NCI-H2107 (cell line): ENCODE measurements at places on chromosomes 5 and 9.
A peak's percentile ranks its signal among the peaks of the same experiment; 100 is the strongest.

GRCh38 chr5:148956477-148957385, 106.1 kb downstream of the SH3TC2 start:
- no peak for DNase-seq

- DNase-seq: no peak
Observed at GRCh38 chr5:44022622-44023021, 366.6 kb downstream of the FGF10 start.

- DNase-seq: no peak
Observed at GRCh38 chr9:138076650-138077009, 199.0 kb downstream of the CACNA1B start.

GRCh38 chr9:131406563-131407436, 12.9 kb downstream of the PRRC2B start:
- DNase-seq: no peak

GRCh38 chr9:133892193-133892920, 99.8 kb downstream of the VAV2 start:
- peak; percentile 64 for DNase-seq

GRCh38 chr5:41708604-41708940, 161.7 kb downstream of the OXCT1 start:
- DNase-seq: no peak

DNA sequence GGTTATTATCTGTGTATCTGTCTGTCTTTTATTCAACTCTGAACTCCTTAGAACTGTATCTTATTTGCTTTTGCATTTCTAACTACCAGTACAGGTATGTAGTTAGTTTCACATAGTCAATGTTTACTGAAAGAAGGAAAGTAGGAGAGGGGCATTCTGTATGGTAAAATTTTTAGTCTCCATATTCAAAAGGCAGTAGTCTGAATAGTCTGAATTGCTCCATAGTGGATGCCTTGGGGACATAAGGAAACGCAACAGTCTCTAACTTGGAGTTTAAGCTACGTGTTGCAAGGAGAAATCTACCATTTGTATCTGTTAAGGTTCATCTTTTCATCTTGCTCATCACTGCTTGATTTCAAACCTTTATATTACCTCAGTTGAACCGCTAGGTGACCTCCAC, 26.2 kb downstream of the RASGRF2 start:
- no peak for DNase-seq

DNA sequence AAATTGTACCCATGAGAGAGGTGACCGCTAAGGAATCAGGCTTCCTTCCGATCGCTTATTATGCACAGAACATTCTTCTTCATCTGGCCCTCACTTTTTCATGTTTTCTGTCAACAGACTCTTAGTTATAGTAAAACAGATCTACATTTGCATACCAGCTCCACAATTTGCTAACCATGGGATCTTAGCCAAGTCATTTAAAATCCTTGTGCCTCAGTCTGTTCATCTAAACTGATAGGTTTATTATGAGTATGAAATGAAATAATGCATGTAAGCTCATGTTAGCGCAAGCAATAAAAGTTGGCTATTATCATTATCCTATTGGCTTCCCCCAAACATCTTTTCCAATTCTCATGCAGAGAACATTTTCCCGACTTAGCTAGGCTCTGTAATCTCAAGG, 42.3 kb downstream of the FGF1 start:
- no peak for DNase-seq

GRCh38 chr9:127890053-127890452, 9.3 kb downstream of the ST6GALNAC6 start:
- no peak for DNase-seq

DNA sequence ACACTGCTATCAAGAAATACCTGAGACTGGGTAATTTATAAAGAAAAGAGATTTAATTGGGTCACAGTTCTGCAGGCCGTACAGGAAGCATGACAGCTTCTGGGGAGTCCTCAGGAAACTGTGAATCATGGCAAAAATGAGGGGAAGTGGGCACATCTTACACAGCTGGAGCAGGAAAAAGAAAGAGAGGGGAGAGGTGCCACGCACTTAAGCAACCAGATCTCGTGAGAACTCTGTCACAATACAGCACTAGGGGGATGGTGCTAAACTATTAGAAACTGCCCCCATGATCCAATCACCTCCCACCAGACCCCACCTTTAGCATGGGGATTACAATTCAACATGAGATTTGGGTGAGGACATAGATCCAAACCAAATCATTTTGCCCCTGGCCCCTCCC, 105.5 kb upstream of the CPLX2 start:
- DNase-seq: no peak

- no peak for DNase-seq
Observed at GRCh38 chr5:35575578-35575977, 42.1 kb upstream of the SPEF2 start.

- no peak for DNase-seq
Observed at GRCh38 chr9:105126226-105126625, 118.2 kb upstream of the SLC44A1 start.

- DNase-seq: no peak
Observed at GRCh38 chr9:128404560-128404959, 16.1 kb upstream of the CERCAM start.

GRCh38 chr5:50440651-50441492, at the start of gene EMB:
EMB (minus strand) TSS chr5:50441288; CDS start chr5:50441151, 137 bp downstream.
- DNase-seq: peak; percentile 10

GRCh38 chr5:171251519-171251918, 57.5 kb upstream of the TLX3 start:
- no peak for DNase-seq

DNA sequence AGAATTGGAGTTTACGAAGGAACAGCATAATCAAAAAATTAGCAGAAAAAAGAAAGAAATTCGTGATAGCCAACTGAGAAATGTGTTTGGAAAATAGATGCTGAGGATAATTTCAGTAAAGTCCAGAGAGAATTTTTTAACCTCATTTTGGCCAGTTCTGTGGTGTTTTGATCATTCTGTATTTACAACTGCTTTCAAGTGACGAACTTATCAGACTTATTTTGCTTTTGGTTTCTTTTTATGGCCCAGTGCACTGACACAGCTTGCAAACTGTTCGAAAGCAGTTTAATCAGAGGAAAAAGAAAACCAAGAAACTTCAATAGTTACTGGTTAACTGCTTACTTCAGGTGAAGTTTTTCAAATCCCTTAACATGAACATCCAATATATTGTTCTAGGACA, 1.9 kb downstream of the SDHA start:
- DNase-seq: no peak

DNA sequence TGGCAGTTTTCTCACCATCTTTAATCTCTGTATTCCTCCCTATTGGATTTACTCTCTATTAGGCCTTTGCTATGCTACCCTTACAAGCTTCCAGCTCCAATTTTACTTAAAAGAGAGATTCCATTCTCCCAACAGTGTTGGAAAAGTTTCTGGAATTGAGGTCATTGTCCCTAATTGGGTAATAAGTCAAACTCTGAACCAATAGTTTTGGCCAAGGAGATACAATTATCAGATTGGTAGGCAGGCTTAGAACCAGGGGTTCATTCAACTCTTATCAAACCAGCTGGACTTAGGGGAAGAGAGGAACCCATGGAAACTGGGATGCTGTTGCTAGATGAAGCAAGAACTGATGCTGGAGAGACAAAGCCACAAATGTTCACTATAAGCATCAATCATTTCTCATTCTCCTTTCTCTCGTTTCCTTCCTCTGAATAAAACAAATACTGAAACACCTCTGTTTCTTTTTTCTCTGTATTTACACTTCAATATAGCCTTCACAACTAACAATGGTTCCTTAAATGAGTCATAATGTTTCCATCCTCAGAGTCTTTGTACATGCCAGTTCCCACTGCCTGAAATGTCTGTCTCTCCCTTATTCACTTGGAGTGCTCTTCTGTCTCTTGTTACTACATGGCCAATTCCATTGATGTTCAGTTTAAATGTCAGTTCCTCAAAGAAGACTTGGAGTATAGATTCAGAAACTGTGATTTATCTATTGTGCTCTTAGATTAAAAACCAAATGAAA, 587.3 kb downstream of the GABRG2 start:
- DNase-seq: no peak

DNA sequence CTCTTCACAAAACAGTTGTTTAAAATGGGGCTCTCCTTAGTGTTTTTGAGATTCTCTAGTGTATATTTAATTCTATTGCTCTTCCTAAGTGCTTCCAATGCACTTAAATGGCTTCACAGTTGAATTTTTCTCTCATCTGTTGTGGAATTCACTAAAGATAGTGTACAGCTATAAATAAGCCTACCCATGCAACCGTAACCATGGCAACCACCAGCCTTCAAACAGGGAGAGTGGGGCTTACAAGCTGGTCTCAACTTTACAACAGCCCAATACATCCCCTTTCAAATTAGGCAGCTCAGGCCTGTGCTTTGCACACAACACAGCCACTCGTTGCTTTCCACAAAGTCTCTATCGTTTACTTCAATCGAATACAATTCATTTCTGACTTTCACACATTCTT, 144.0 kb upstream of the PLPPR1 start:
- DNase-seq: no peak

DNA sequence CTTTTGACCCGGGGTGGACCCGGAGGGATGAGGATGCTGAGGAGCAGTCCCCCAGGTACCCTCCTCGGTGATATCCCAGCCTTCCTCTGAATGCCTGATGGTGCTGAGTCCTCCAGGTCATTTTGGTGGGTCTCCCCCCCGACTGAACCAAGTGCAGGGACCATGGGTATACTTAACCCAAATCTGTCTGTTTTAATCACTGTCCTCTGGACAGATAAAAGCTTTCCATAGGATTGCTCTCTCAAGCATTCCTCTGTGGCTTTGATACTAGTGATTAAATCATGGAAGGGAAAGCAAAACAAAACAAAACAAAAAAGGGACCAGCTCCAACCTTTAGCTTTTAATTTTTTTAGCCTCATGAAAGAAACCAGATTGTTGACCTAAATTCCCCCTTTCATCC, 26.0 kb downstream of the PAPPA start:
- no peak for DNase-seq

- no peak for DNase-seq
Observed at GRCh38 chr5:157446412-157446935, 13.5 kb upstream of the NIPAL4 start.

DNA sequence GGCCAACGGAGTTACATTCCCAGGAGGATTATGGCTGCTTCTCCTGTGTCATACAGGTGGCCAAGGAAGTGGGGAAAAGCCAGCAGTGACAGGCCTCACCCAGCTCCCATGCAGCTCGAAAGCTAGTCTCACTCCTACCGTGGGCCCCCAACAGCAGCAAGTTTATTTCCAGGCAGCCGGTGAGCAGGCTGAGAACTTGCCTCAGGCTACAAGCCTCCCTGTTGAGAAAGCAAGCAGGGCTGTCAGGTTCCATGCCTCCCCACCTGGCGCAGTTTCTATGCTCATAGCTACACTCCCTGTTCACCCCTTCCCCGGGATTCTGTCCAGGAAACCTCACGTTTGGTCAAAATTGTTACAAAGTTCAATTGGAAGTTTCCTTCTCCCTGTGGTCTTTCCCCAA, 27.5 kb upstream of the DNAH5 start:
- no peak for DNase-seq

DNA sequence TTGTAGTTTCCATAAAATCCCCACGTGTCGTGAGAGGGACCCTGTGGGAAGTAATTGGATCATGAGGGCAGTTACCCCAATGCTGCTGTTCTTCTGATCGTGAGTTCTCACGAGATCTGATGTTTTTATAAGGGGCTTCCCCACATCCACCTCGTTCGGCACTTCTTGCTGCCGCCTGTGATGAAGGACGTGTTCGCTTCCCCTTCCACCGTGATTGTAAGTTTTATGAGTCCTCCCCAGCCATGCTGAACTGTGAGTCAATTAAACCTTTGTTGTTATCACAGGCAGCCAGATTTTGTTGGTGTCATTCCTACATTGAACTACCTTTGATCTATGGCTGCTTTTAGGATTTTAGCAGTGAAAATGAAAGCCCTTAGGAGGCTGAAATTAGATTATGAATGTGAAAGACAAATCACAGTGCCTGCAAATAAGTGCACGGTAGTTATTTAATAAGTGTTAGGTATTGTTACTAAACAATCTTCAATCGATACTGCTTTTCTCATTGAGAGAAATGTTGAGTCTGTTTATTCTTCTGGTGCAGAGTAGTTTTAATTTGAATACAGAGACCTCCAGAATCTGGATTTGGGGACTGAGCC, 68.0 kb upstream of the C6 start:
- no peak for DNase-seq

DNA sequence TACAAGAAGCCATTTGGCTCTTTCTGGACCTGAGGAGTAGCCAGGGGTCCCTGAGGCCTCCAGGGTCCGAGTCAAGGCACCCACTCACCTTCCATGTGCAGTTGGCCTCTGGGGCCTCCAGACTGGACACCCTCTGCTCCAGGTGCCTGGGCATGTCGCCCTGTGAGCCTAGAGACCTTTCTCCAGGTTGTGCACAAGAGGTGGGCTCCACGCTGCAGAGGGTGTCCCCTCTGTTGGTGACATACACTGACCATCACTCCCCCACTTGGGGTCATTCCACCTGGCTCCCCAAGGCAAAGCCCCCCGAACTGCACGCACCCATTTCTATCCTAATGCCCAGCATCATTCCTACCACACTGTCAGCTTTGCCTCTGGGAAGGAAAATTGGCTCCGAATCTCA, 48.8 kb downstream of the RASGEF1C start:
- no peak for DNase-seq

- DNase-seq: no peak
Observed at GRCh38 chr9:77600810-77601209, 47.3 kb downstream of the GNA14 start.

- no peak for DNase-seq
Observed at GRCh38 chr9:123488722-123489321, 132.8 kb downstream of the CRB2 start.

DNA sequence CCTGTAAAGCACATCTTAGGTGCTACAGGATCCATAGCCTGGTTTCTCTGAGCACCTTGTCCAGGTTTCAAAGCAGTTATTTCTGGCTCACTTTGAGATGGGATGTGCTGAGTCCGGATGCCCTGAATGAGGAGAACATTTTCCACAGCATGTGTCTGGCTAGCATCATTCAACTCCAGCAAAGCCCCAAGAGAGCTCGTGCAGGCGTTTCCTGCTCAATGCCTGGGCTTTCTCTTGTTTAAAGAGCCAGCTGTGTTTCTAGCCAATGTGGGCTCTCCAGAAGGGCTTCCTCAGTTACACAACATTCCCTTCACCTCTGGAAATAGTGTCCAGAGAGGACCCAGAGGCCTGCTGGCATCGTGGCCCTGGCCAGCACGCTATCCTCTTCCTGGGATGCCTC, 411.7 kb downstream of the DMAC1 start:
- no peak for DNase-seq
